ENCODE measurements at places on chromosomes 11 and 22.

- peak; percentile 61 for DNase-seq
- no peaks in the 10 kb centered on the region for H3K4me1 ChIP-seq
Measured at GRCh38 chr11:131668500-131669400, 298.3 kb downstream of the NTM start.

DNA sequence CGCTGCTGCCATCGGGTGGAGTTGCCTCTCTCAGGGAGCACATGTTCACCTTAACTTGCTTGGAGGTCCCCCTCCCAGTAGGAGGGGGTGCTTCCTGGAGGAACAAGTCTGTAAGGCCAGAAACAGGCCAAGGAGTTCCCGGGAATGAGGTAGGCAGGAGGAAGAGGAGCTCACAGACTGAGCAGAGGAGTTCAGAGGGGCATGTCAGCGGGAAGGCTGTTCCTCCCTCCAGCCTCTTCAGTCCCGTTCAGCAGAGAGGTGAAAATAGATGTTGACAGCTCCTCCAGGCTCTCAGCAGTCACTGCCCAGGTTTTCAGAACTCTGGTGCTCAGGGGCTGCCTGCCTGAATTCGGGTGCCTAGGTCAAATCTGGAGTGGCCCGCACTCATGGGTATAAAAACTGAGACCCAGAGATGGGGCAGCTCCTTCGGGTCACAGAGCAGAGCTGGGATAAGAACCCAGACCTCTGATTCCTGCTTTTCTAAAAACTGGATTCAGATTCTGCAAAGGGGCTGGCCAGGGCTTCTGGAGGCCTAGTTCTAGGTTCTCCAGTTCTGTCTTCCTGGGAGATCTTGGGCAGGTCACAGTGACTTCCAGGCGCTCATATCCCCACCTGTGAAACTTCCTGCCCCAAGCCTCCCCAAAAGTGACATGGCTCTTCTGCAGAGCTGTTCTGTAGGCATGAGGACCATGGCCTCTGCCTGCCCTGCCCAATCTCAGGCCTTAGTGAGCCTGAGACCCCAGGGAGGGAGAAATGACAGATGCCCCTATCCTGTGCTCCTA is 18.3 kb downstream of the ATG16L2 start:
- H3K27ac ChIP-seq: peak overlapping the region; percentile 48
- peaks cover 62% of the 10 kb centered on the region for H3K4me1 ChIP-seq
- no peaks in the 10 kb centered on the region for H3K27me3 ChIP-seq
- DNase-seq: no peak
- H3K4me3 ChIP-seq: no peak overlapping the region

DNA sequence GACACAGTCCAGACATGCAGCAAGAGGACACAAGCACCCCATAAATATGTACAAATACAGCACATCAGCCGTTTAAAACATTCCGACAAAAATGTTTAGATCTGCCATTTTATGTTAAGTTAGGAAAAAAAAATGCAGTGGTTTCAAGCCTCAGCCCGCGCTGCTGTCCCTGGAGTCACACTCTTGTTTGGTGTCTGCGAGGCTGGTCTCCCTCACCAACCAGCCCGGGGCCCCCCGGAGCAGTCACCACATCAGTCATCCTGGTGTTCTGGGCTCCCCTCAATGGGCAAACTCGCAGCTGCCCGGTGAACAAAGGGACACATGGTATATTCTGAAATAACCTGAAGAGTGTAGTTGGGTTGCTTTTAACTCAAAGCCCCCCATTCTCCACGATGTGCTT is 1022.2 kb downstream of the BRD1 start:
- no peak for DNase-seq
- H3K4me1 ChIP-seq: no peaks in the 10 kb centered on the region
- H3K27me3 ChIP-seq: peaks cover 18% of the 10 kb centered on the region
- no peak overlapping the region for H3K27ac ChIP-seq

GRCh38 chr11:66646828-66647227 is 8.3 kb downstream of the RBM4 start:
- no peak overlapping the region for H3K27ac ChIP-seq
- H3K27me3 ChIP-seq: no peaks in the 10 kb centered on the region
- DNase-seq: no peak

DNA sequence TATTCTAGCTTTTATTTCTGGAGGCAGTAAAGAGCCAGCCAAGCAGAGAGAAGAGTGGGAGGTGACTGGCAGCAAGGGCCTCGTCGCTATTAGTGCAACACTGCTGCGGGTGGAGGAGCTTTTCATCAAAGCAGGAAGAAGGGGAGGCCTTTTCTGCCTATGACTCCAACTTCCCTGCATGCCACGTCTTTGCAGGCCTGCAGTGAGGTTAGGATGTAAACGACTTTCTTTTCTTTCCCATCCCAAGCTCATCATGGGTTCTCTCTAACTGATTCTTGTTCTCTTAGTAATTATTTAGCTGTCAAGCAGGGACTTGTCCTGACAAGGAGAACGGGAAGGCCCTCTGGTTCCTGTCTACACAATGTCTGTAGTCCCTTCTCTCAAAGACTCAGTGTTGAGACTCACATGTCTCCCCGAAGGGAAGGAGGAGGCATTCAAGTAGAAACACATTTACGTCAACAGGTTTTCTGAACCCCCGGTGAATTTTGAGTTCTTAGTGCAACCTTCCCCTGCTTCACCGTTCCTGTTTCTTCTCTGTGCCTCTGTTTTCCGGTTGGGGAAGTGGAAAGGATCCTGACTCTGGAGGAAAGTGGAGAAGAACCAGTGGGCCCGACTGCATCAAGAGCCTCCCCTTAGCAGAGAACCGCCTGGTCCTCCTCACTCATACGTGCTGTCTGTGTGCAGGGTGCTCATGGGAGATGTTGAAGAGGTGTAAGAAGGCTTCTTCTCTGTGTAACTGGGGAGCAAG is 56.9 kb downstream of the PACS1 start:
- H3K27me3 ChIP-seq: no peaks in the 10 kb centered on the region
- no peak overlapping the region for H3K4me3 ChIP-seq
- DNase-seq: peak; percentile 50
- peaks cover 25% of the 10 kb centered on the region for H3K4me1 ChIP-seq

DNA sequence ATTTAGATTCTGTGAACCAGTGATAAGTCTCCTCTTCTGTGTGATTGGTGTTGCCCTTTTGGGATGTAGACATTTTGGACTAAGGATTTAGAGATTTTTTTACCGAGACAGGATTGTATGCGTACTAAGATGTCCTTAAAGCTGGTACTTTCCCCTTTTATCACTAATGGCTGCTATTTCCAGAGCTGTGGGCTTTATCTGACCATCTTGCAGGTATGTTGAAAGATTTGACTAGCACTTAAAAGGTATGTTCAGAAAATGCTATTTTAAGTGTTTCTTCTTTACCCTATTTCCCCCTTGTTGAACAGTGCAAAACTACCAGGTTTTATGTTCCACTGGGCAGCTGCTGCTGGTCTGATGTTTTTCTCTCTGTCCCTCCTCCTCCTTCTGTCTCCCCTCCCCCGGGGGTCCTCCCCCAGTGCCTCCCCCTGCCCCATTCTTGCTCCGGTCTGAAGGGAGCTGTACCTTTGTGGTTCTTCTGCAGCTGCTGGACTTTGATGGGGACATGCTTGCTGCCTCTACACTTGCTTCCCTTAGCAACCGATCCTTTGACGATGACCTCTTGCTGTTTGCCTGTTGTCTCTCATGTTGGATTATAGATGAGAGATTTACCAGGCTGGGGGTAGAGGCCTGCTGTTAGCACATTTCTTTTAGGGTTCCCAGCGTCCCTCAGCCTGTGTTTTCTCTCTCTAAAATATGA is 59.6 kb downstream of the ZNRF3 start:
- no peaks in the 10 kb centered on the region for H3K27me3 ChIP-seq
- no peaks in the 10 kb centered on the region for H3K36me3 ChIP-seq
- DNase-seq: no peak
- no peak overlapping the region for H3K4me3 ChIP-seq
- H3K27ac ChIP-seq: no peak overlapping the region

GRCh38 chr11:108568195-108568858 is 25.2 kb downstream of the EXPH5 start:
- DNase-seq: no peak
- H3K36me3 ChIP-seq: no peaks in the 10 kb centered on the region
- H3K4me3 ChIP-seq: no peak overlapping the region
- no peaks in the 10 kb centered on the region for H3K27me3 ChIP-seq
- no peak overlapping the region for H3K27ac ChIP-seq
- peaks cover 11% of the 10 kb centered on the region for H3K4me1 ChIP-seq

Measured in lower lobe of right lung (tissue), 2 donors.